EH (cell line): ENCODE measurements at places on chromosomes 6 and 20.
A peak's percentile ranks its signal among the peaks of the same experiment; 100 is the strongest.

GRCh38 chr20:57688864-57689263 lies 21.0 kb downstream of the PMEPA1 start:
- DNase-seq = no peak

GRCh38 chr6:1297746-1298145 lies 14.2 kb upstream of the FOXQ1 start:
- DNase-seq = peak; percentile 82

DNA sequence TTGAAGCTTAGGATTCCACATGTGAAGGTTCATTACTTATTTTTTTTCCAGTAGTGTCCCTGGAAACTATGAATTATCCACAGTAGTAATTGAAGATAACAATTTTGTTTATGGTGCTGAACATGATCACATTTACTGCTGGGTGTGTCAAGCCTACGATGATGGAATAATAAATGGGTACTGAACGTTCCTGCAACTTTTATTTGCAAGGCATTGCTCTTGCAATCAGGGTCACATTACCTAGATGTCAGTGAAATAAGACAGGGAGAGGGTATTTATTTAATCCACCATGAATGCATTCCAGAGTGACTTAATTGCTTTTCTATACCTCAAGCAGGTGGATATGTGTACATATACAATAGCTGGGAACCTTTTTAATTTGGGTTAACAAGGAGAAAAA lies 27.0 kb upstream of the MLIP start:
- no peak for DNase-seq

DNA sequence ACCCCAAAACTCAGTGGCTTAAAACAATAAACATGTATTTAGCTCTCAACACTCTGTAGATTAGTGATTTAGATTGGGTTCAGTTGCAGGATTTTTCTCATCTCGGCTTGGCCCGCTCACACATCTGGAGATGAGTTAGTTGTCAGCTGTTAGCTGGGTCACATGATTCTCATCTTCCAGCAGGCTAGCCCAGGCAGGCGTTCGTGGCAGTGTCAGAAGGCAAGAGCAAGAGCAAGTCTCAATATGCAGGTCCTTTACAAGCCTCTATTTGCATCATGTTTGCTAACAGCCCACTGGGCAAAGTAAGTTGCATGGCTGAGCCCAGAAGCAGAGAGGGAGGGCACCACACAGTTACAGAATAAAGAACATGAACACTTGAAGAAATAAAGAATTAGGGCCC lies 83.6 kb upstream of the MYLIP start:
- no peak for DNase-seq

GRCh38 chr20:63497946-63498935 lies 642 bp downstream of the EEF1A2 start:
- DNase-seq = peak; percentile 73

GRCh38 chr6:27911956-27912446 lies at the start of gene OR2B2:
Gene OR2B2, minus strand, starts transcription at chr6:27912396. Its CDS starts 77 bp downstream, at chr6:27912319.
- no peak for DNase-seq

GRCh38 chr6:136088693-136089092 lies 161.4 kb downstream of the MTFR2 start:
- DNase-seq = no peak

DNA sequence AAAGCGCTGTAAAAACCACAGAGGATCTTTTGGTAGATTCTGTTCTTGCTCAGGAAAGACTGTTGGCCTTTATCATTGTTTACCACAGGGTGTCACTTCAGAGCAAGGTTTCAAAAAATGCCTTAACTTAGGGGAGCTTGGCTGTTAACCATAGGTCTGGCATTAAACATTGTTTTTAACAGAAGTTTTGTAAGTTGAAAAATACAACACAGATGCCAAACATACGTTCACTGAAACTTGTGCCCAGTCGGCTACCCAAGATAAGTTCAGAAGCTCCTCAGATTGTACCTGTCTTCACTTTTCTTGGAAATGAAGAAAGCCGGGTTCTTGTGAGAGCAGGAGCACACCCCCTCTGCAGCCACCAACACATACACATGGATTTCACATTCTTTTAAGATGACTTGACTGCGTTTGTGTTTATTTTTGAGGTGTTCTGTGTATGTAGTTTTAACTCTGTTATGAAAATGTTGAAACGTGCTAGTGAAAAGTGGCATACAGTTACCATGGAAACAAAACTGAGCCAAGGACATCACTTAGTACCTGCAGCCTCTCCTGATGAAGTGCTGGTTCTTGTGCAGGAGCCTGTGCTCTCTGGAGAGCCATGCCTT lies 64.9 kb downstream of the SYCP2L start:
- DNase-seq = peak; percentile 83

- DNase-seq = peak; percentile 21
Measured at GRCh38 chr6:53494076-53494475, 50.8 kb downstream of the GCLC start.

DNA sequence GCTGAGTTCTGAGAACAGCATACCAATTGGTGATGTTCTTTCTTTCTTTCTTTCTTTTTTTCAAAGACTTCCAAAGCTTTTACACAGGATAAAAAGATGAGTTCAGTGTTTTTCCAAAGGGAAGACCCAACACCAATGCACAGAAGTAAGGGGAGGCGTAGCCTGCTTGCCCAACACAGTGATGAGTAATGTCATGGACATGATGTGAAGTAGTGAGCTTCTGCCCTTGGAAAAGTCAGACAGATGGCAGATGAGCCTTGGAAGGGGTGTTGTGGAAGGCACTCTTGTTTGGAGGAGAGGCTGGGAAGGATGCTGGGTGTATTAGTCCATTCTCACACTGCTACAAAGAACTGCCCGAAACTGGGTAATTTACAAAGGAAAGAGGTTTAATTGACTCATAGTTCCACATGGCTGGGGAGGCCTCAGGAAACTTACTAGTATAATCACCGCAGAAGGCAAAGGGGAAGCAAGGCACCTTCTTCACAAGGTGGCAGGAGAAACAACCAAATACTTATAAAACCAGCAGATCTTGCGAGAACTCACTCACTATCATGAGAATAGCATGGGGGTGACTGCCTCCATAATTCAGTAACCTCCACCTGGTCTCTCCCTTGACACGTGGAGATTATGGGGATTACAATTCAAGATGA lies 12.6 kb downstream of the LRP11 start:
- peak; percentile 83 for DNase-seq

- DNase-seq = peak; percentile 47
Measured at GRCh38 chr6:3337521-3338350, 79.0 kb downstream of the PSMG4 start.

DNA sequence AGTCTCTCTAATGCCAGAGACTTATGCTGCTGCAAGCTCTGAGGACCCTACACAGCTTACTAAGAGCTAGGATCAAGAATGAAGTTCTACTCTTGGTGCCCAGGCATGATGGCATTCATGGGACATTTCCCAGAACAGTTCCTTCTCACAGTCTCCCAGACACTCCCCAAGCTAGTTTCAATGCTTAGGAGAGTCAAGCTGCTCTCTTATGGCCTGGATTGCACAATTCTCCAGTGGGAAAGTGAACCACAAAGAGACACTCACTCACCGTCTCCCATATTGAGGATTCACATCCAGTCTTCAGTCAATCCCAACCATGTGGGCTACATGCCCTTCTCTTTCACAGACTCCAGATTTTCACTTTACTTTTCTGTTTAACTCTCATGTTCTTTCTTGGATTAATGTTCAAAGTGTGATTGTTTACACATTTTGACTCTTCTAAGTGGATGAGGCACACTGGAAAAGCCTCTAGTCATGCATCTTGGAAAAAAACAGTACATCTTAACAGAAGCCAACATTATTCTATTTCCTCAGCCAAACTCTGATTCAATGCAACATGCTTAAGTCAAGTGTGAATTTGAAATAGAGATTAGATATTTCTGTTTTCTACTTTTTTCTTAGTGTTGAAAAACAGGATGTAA lies 447.8 kb upstream of the BTBD3 start:
- peak; percentile 4 for DNase-seq

GRCh38 chr6:107674995-107675738 lies 148.9 kb downstream of the SCML4 start:
- DNase-seq = peak; percentile 80

GRCh38 chr6:74070711-74071110 lies 374.7 kb downstream of the CD109 start:
- DNase-seq = no peak

GRCh38 chr6:127880429-127880828 lies 20.4 kb downstream of the THEMIS start:
- DNase-seq = no peak

DNA sequence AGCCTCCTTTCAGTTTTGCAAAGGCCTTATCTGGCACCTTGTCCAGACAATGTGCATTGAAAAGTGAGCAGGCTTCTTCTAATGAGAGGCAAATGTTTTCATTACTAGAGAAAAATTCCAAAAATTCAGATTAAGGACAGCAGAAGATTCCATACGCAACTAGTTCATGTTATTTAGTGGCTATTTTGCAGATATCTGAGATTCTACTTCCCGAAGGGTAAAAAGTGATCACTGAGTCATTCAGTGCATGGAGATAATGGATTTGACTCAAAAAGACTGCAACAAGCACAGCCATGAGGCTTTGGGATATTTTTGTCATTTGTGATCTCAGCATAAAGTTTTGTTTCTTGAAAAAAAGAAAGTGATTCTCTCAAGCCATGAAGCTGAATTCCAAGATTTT lies 29.9 kb downstream of the METTL24 start:
- peak; percentile 90 for DNase-seq

GRCh38 chr6:56815436-56815835 lies 139.5 kb upstream of the BEND6 start:
- no peak for DNase-seq

DNA sequence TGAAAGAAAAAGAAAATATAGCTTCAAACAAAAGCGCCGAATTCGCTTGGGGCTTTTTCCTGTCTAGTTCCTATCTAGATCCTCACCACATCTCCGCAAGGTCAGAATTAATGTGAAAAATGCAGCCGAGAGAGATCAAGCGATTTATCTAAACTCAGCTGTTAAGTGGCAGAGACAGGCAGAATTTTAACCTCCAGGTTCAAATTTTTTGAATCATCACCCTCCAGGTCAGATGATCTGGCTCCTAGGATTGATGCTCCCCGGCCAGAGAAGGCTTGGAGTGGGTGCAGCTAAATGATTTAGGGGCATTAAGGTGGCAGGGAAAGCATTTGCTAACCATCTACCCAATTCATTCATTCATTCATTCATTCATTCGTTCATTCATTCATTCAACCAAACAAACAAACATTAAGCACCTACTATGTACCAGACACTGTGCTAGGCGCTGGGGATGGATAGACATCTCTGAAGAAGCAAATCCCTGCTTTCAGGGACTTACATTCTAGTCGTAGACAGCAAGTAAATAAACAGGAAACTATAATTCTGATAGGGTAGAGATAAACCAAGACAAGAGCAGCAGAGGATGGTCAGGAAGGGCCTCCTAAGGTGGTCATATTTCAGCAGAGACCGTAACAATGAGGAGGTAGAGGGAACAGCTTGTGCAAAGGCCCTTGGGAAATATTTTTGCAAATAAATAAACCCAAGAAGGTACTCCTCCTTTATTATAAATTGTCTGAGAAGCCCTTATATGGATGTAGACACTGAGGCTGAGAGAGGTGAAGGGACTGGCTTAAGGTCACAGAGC lies 672 bp upstream of the UBE2V1 start:
- no peak for DNase-seq

DNA sequence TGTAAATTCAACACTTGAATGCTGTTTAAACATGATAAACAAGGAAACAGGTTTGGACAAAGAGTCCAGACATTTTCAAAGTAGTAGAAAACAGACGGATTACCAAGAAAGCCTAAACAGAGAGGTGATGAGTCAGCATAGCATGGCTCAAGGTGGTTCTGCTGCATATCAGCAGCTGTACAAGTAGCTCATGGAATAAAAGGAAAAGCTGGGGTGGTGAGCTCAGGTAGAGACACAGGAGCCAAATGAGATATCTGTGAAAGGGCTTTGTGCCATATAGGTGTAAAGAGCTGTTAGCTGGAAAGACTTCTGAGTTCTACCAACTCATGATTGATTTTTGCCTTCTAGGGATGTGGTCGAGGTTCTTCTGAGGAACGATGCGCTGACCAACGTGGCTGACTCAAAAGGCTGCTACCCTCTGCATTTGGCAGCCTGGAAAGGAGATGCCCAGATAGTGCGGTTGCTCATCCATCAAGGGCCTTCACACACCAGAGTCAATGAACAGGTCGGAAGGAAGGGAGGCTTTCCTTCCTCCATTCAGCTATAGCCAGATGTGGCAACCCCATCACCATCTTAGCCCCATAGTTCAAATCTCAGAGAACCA lies 80.7 kb downstream of the ANKS1A start:
- no peak for DNase-seq

DNA sequence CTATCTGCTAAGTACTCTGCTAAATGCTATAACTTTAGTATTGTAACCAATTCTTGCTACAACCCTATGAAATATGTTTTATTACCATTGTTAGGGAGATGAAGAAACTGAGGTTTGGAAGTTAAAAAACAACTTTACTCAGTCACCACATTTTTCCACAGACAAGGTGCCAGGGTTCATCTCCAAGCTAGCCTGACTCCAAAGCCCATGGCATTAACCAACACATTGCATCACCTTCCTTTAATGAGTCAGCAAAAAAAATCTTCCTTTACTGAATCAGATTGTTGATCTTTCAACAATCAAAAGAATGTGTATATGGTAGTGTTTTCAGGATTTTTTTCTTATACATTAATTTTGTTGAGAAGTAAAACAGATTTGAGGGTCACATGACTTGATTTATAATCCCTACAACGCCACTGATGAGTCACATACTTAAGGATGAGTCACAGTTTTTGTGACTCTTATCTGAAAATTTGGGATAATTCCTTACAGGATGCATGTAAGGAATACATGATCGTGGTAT lies 41.5 kb downstream of the MAN1A1 start:
- DNase-seq = peak; percentile 51

- no peak for DNase-seq
Measured at GRCh38 chr6:137427656-137428290, 66.4 kb downstream of the OLIG3 start.

GRCh38 chr20:54063580-54063979 lies 6.8 kb downstream of the BCAS1 start:
- no peak for DNase-seq

DNA sequence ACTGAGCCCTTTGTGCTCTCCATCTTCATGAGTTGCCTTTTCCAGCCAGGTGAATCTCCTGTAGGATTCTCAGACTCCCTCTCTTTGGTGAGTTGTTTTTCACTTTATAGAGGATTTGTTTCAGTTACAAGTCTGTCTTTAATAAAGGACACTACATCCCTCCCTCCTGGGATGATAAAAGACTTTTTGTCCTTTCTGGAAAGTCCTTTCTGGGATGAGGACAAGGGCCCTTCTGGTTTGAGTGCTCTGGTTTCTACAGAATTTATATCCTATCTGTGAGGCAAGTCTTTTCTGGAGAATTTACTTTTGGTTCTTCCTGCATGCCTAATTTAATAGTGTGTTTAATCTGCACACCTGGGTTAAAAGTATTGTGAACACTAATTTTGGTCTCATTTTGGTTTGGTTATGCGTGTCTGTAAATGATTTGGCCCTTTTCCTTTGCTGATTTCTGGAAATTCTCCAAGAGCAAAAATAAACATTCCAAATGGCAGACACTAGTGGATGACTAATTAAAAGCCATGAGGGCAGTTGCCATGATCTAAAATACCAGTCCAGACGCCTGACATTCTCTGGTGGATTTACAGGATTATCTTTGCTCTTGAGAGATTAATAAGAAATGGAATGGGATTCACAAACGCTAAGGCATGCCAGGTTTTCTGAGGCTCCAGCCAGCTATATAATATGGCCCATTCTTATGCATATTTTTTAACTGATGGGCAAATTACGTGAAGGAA lies 44.8 kb downstream of the TCP11 start:
- peak; percentile 97 for DNase-seq

GRCh38 chr6:164826831-164827468 lies 482.5 kb downstream of the C6orf118 start:
- no peak for DNase-seq
